Activated naive CD4-positive, alpha-beta T cell (primary cell): ENCODE measurements at places on chromosomes 2 and 18.

GRCh38 chr18:51039138-51040112 is 9.4 kb downstream of the SMAD4 start:
- no peak for DNase-seq

DNA sequence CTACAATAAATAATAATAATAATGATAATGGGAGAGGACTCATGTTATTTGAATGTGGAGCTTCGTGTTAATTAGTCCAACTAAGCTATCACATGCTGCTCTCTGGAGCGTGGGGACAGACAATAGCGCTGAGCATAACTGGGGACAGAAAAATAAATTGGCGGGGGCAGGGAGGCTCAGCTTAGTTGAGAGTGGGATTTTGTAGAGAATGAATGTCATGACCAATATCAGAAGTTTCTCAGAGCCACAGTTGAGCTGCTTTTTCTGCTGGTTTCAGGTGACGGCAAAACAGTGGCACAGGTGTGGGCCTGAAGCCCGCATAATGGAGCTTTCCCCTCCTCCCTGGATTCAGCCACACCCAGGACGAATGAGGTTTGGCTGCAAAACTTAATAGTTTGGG is 111.1 kb upstream of the CAB39 start:
- DNase-seq = no peak

DNA sequence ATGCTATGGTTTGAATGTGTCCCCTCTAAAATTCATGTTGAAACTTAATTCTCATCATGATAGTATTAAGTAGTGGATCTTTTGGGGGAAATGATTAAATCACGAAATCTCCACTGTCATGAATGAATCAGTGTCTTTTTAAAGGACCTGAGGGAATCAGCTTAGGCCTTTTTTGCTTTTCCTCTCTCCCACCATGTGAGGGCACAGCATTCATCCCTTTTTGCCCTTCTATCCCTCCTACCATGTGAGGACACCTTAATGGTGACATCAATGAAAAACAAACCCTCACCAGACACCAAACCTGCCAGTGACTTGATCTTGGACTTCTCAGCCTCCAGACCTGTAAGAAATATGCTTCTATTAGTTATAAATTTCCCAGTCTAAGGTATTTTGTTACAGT is 247.1 kb upstream of the UBE2E3 start:
- DNase-seq = no peak

DNA sequence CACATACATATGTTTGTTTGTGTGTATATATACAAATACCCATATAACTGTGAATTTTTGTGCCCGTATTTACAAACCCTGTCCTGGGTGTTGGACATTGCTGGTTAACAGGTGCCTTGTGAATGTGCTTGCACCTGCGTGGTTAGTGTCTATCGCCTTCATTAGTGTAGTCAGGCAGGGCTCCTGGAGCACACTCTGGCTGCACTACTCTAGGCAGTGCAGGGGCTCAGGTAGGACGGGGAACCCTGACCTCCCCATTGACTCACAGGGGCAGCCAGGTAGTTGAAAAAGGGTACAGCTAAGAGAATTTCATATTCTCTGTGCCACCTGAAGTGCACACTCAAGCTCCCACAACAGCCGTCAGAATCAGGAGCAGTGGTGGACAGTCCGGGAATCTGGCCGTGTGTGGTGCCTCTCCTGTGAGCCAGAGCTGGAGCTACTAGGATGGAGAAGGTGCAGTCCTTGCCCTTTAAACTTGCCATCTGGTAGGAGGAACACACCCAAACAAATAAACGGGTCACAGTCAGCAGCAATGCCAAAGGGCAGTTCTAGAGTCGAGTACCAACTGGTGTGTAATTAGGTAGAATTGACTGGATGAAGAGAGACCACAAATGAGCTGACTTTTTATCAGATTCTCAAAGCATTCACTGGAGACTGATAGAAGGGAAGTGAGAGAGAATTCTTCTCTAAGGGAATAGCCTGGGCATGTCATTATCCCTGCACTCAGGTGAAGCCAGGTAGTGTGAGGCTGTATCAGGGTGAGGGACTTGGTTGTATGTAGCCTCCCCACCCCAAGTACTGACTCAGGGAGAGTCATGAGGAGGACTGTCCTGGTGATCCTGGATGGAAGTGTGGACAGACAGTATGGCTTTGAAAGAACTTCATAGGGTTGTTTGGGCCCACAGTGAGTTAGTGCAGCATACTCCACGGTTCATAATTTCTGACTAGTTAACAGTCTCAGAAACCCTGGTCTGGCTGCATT is 44.1 kb downstream of the FARP2 start:
- no peak for DNase-seq
